Motor neuron (in vitro differentiated cells): ENCODE measurements at places on chromosomes 3 and 15. TPM values are rescaled to one million over a fixed set of nuclear protein-coding genes. Genes with fewer than 3 reads are reported as not detected.

LCMT2 gene
- 11.4 and 11.7 TPM in 2 replicates for total RNA-seq

LTK gene
- 0.67 and 1.2 TPM in 2 replicates for total RNA-seq

- ATAC-seq: no peak
Observed at GRCh38 chr15:67801142-67801541, 24.2 kb upstream of the SKOR1 start.

GRCh38 chr15:101654171-101654570 is 2.0 kb upstream of the TM2D3 start:
- ATAC-seq: no peak
